HT1080 (cell line): ENCODE measurements at places on chromosomes 12 and 14. TPM values are rescaled to one million over a fixed set of nuclear protein-coding genes. Genes with fewer than 3 reads are reported as not detected.
A peak's percentile ranks its signal among the peaks of the same experiment; 100 is the strongest.

DNA sequence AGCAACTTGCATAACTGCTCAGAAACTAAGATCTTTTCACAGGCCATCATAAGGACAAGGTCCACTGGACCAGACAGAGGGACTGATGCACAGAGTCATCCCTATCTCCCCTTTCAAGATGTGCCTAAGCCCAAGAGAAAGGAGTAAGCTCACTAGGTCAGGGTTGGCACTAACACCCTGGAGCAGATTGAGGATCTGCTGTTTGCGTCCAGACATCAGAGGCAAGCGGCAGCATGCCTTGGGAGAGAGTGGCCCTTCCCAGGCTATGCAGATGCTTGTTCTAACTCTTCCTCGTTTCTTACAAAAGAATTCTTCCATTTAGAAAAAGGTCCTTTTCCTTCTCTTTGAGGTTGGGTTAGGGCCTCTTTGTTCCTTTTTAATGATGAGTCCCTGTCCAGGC lies 187.2 kb downstream of the KCNA5 start:
- no peak for DNase-seq

GRCh38 chr14:50943943-50944646 lies at the start of gene PYGL:
Gene PYGL, minus strand, starts transcription at chr14:50944483. Its CDS starts 80 bp downstream, at chr14:50944403.
- peak; percentile 78 for DNase-seq

DNA sequence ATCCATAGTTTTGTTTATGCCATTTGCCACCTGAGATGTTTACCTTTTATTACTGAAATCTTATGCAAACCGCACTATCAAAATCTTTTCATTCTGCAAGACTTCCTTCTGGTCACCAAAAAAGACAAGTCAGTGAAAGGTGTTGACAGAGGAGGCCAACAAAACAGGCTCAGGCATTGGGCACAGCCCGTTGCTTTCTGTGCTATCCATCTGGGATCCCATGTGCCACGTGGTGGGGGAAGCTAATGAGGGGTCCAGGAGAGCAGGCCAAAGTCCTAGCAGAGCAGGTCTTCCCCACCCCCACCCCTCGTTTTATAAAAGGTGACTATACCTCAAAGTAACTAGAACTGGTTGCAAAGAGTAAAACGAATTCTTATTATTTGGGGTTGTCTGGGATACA lies 1.2 kb downstream of the ALDH1L2 start:
- DNase-seq = no peak

- peak; percentile 36 for DNase-seq
Measured at GRCh38 chr12:27682534-27682933, 13.7 kb upstream of the REP15 start.

DNA sequence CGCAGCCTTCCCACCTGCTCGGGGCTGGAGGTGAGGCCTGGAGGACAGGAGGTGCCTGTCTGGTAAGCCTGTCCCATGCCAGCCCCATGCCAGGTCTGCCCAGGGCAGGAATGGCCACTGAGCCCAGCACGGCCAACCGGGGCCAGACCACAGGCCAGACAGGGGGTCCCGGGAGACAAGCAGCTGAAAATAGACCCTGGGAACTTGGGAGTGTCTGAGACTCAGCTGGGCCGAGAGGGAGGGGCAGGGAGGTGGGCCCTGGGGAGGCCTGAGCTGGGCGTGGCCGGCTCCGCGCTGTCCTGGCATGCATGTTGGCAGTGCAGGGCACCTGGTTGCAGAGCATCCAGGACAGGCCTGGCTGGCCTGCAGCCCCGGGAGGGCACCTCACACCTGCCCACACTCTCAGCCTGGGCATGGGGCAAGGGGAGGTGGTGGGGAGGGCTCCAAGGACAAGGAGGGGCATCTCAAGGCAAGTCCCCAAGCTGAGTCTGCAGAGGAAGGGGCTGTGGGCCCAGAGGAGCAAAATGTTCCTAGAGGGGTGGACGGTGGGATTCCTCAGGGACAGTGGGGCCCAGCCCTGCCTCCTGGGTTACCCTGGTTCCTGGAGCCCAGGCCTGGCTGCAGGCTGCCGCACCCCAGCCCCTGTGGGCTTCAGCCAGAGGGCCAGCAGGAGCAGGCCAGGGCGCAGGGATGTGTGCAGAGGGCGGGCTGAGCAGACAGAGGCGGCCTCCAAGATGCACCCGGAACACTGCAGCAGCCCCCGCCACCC lies 3.2 kb upstream of the CRIP1 start:
- DNase-seq = no peak

GRCh38 chr14:54189748-54190354 lies 207.0 kb upstream of the CDKN3 start:
- peak; percentile 90 for DNase-seq

DNA sequence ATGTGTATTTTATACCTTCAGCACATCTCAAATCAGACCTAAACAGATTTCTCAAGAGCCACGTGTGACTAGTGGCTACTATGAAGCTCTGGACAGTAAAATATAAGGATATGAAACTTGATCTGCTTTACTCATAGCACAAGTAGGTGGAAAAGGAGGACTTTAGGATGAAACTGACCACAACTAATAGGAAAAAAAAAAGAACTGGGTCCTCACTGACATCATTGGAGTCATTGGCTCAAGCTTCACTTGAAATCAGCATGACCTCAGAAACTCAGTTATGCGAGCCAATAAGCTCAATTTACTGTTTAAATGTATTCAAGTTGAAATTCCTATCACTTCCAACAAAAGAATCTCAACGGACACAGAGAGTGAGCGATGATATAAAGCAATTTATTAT lies 34.1 kb upstream of the CIT start:
- DNase-seq = peak; percentile 71

GRCh38 chr12:123957196-123957595 lies 15.4 kb downstream of the CCDC92 start:
- no peak for DNase-seq

- no peak for DNase-seq
Measured at GRCh38 chr14:101881426-101881825, 82.9 kb upstream of the DYNC1H1 start.

DNA sequence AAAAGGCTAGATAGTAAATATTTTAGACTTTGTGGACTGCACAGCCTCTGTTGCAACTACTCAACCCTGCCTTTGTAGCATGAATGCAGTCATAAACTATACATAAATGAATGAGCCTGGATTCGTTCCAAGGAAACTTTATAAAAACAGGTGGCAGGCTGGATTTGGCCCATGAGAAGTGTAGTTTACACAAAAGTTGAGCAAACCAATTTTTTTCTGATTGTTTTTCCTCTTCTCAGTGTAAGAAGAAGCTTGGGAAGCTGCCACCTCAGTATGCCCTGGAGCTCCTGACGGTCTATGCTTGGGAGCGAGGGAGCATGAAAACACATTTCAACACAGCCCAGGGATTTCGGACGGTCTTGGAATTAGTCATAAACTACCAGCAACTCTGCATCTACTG lies 9.5 kb downstream of the OAS1 start:
- no peak for DNase-seq

- DNase-seq = no peak
Measured at GRCh38 chr12:132558861-132559623, 51.3 kb downstream of the LRCOL1 start.

GRCh38 chr14:36947362-36947761 lies 225.0 kb downstream of the SLC25A21 start:
- DNase-seq = no peak

- DNase-seq = peak; percentile 84
Measured at GRCh38 chr12:120257041-120257821, 8.3 kb downstream of the PXN start.

GRCh38 chr12:120388691-120389481 lies 19.9 kb upstream of the MSI1 start:
- DNase-seq = no peak

- DNase-seq = no peak
Measured at GRCh38 chr14:89805501-89805900, 149.0 kb downstream of the EFCAB11 start.

GRCh38 chr12:127531542-127531941 lies 735.4 kb upstream of the TMEM132C start:
- DNase-seq = no peak

- no peak for DNase-seq
Measured at GRCh38 chr12:42504049-42504448, 85.5 kb downstream of the PRICKLE1 start.

DNA sequence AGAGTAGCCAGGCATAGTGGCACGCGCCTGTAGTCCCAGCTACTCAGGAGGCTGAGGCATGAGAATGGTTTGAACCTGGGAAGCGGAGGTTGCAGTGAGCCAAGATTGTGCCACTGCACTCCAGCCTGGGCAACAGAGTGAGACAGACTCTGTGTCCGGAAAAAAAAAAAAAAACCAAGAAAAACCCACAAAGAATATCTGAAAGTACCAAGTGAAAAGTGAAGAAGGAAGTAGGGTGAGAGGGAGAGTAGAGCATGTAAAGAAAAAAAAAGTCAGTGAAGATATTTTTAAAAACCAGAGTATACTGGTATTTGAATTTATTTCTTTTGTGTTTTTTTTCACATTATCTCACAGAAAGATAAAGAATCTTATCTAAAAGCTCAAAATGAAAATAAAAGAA lies 43.3 kb upstream of the ISM2 start:
- no peak for DNase-seq

- peak; percentile 42 for DNase-seq
Measured at GRCh38 chr12:19220852-19221466, 91.4 kb downstream of the PLEKHA5 start.

GRCh38 chr14:26008290-26008689 lies 589.5 kb downstream of the NOVA1 start:
- DNase-seq = peak; percentile 39

DNA sequence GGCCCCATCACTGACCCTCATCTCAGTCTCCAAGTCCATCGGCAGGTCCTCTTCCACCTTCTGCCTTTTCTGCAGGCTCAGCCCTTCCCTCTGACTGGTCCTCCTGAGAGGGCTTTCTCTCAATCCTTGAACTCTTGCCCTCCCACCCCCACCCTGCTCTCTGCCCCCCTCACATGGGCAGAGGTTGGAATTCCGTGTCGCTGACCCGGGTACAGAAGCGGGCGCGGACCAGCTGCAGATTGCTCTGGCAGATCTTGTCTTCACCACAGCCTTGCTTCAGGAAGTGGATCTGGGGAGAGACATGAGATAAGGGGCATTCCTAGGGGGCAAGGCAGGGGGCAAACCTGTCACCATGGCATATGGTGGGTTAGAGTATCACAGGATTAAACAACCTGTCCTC lies 12.4 kb downstream of the ITGA7 start:
- no peak for DNase-seq

DNA sequence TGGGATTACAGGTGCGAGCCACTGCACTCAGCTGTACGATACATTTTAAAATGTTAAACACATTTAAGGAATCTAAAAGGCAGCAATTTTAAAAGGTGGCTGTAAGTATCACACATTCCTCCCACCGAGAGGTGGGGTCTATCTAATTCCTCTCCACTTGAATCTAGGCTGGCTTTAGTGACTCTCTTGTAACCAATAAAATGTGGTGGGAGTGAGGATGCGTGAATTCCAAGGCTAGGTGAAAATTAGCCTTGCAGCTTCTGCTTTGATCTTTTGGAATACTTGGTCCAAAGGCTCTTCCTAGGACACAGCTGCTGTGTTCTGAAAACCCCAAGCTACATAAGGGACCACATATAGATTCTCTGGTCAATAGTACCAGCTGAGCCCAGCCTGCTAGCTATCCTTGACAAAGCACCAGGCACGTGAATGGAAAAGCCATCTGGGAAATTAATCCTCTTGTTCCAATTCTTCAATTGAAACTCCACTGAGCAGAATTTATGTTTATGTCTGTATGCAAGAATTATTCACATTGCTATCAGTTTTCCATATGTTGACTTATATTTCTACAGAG lies 8.8 kb upstream of the GPRC5D start:
- no peak for DNase-seq

The EEF1AKMT3 gene
- 3.7 and 7.0 TPM in 2 replicates for total RNA-seq

The CISTR gene
- not detected in 2 replicates for total RNA-seq

The KLRD1 gene
- total RNA-seq = under 0.01 TPM in 1 of 2 replicates, not detected in the other

The GRIP1 gene
- total RNA-seq = 0.37 and 1.5 TPM in 2 replicates

The SIX1 gene
- total RNA-seq = 3.9 and 5.8 TPM in 2 replicates

The LRCOL1 gene
- total RNA-seq = not detected in 2 replicates

The JPH4 gene
- 32.5 and 36.3 TPM in 2 replicates for total RNA-seq

The ASIC1 gene
- 6.0 and 9.5 TPM in 2 replicates for total RNA-seq

The DNAH10 gene
- 0.14 TPM in 1 of 2 replicates, not detected in the other for total RNA-seq

The AKAP3 gene
- total RNA-seq = 0.40 and 0.56 TPM in 2 replicates
